ENCODE measurements at places on chromosomes 3 and 15.

DNA sequence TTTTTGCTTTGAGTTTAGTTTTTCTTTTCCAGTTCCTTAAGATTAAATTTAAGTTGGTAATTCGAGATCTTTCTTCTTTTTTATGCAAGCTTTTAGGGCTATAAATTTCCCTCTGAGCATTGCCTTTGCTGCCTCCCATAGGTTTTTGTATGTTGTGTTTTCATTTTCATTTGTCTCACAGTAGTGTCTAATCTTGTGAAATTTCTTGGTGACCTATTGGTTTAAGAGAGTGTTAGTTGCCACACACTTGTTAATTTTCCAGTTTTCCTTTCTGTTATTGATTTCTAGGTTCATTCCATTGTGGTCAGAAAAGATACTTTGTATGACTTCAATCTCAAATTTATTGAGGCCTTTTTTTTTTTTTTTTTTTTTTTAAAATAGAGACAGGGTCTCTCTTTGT lies 18.3 kb upstream of the IL20RB start:
- no peak for DNase-seq

- no peak for DNase-seq
These were observed 257.5 kb upstream of the LRTM1 start for GRCh38 chr3:55185380-55185779.

DNA sequence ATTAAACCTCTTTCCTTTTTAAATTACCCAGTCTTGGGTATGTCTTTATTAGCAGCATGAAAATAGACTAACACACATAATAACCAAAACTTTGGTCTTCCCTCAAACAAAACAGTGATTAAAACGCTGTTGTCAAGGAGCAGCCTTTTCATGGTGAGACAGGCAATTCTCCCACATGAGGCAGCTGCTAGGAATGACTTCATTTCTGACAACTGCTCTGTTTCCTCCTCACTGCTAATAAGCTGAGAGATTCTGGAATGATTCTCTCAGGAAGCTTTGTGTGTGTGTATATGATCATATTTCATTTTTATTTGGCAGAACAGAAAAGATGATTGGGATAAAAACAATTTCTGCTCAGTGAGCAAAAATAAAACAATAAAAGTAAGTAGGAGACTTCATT lies 580.6 kb upstream of the ADAMTS9 start:
- DNase-seq, result no peak

DNA sequence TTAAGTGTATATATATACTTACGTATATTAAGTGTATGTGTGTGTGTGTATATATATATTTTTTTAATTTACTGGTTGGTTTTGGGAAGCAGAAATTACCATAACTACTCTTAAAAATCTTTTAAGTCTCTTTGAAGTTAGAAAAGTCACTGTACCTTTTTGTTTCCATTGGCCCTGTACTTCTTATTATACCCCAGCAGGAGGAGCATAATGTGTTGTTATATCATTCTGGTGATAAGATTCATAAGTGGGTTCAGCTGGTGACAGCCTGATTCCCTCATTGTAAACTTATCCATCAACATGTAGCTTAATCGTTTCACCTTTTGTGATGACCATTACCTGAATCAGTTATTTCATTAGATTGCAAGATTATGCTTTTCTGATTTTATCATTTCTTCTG lies 30.8 kb downstream of the MLH1 start:
- no peak for DNase-seq

- no peak for DNase-seq
These were observed 1.1 kb downstream of the NFKBIZ start for GRCh38 chr3:101850246-101851051.

GRCh38 chr3:24507776-24508422 lies 13.2 kb upstream of the THRB start:
- DNase-seq, result no peak
